ENCODE measurements at places on chromosomes 4 and X. TPM values are rescaled to one million over a fixed set of nuclear protein-coding genes. Genes with fewer than 3 reads are reported as not detected.

ATP10D gene
- 5.4 TPM for total RNA-seq

DNA sequence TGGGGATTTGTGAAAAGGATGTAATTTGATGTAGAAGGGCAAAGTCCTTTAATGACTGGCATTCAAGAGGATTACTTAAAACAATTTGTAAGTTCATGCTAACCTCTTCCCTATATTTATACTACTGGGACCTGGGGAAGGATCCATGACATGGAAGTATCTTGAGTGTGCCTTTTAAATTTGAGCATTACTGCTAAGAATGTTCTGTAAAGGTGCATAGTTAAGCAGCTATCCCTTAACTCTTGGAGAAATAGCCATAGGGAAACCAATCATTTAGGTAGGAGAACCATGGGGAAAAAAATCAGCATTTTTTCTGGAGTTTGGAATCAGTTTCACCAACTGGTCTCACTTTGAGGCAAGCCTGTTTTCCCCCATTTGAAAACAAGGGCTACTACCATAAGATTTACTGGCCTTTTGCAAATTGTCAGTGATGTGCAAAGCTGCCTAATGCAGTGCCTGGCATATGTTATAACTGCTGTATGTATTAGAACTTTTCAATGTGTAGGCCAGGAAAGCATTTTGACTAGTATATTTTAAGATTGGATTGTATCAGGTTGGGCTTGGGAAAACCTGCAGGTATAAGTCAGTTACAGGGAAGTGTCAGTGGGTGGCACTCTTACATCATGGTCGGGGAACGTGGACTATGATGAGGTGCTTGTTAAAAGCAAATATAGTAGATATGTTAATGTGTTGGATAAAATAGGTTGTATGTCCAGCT lies 72.1 kb downstream of the PRSS12 start:
- DNase-seq = no peak

DNA sequence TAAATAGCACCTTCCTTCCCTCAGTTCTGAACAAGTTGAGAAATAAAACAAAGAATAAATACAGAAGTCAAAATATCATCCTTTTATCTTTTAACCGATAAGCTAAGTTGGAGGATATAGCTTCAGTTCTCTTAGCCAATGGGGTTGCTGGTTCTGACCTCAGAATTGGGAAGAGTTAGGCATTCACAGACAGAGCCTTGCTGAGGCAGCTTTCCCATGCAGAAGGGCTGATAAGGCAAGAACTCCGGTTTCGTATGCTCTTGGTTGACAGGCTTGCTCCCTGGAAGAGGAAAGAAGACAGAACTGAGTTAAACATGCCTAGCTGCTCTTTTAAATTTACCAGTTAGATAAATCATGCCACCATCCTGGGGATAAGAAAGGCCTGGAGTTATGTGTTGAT lies 17.6 kb downstream of the FRAS1 start:
- DNase-seq = no peak

DNA sequence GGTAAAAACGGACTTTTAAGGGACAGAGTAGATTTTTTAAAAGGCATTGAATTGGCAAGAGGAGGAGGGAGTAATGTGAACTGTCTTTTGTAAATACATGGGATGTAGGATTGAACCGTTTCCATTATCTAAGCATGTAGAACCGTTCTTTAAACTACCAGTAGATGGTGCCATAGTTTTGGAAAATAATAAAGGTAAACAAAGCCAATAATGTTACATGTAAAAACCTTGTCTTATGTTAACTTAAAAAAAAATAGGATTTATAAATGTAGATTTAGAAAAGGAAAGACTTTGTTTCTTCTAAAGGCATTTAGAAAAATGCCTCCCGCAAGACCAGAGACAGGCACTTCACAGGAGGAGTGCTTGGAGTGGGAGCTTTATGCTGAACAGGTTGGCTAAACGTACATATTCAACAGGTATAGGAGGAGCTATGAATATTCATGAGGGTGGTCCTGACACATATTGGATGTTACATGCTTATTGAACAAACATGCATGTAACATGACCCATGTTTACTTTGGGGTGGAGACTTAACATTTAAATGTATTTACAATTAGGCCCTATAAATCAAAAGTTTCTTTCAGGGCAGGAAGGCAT lies 45.5 kb upstream of the FAM241A start:
- no peak for DNase-seq

GRCh38 chrX:45508454-45508853 lies 307.8 kb upstream of the DIPK2B start:
- DNase-seq = no peak

RAB33B gene
- total RNA-seq = 8.7 TPM

KIAA0232 gene
- 23.3 TPM for total RNA-seq

DNA sequence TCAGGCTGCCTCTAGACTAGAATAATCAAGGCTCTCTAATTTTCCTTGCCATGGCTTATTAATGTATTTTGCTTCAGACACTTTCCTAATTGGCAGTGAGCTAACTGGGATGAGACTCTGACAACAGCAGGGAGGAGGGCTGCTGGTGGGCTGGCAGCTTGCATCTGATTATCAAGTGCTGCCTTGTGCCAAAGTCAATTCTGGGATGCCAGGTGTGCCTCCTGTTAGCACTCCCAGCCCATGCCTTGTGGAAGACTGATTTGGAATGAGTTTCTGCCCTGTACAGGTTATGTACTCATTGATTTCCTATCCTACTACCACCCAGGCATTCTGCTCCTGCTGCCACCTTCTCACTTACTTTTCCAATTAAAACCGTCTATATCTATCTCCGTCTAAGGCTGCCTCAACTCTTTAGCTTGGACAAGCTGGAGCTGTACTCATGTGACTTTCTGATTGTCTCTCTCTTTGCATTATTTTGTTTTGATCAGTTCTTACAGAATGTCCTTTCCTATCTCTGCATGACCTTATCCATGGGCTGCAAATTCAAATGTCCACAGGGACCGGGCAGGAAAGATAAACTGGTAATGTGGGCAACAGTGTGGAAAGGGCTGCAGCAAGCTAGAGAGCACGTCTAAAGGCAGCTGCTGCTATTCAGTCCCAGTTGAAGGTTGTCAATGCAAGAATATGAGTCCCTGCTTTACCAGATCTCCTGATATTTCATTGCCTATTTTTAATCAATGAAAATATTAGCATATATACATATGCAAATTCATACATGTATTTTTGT lies 112.6 kb downstream of the GABRA2 start:
- no peak for DNase-seq

DNA sequence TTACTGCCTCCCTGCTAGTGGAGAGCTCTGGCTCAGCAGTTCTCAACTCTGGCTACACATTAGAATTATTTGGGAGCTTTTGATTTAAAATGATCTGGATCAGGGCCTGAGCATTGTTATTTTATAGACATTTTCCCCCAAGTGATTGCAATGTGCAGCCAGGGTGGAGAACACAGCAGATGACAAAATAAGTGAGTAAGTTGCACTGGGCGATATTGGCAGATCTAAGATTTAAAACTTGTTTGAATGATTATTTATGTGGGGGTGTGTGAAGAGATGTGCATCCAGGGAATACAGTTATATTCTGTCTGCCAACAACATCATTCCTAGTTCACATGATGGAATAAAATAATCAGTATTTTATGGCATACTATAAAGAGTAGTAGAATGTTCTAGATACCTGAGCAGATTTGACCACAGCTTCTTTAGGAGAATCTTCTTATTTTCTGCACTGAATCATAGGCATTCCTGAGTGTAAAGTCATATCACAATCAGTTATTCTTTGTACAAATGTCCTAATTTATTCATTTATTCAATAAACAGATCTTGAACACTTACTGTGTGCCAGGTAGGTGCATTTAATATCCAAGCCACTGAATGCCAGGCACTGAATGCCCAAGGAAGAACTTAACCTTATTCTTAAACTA lies 123.9 kb downstream of the UCHL1 start:
- DNase-seq = no peak

All from H1 (cell line).